ENCODE measurements at places on chromosomes 2 and 18.

- DNase-seq: no peak
These were observed 306.0 kb downstream of the BCL11A start for GRCh38 chr2:60247471-60247870.

DNA sequence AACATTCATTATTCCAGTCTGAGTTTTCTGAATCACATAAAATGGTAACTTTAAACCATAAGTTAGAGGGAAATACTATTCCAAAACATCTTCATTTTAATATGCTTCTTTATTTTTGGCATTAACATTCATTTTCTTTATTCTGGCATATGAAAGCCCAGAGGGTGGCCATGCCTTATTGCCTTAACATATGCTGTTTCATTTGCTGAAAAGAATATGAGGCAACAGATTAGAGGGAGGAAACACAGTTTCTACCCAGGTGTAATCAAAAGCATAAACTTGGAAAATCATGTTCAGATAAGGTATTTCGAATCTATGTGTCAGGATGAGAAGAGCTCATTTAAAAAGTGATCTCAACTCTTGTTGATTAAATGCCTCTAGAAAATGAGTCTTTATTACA, 379.9 kb upstream of the DSEL start:
- no peak for DNase-seq

DNA sequence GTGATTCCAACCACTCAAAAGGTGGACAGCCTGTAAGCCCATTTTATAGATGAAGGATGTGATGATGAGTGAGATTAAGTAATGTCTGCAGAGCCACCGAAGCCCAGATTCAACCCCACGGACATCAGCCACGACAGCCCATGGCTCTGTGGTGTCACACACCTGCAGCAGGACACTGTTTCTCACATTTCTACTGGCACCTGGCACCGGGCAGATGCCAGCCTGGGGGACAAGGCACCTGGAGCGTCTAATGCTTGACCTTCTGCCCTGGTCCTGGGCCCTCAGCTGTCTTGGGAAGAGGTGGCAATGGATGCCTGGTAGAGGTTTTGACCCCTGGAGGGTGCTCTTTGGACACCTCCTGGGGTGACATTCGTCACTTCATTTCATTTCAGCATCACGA, 176.3 kb downstream of the ANAPC1 start:
- no peak for DNase-seq

DNA sequence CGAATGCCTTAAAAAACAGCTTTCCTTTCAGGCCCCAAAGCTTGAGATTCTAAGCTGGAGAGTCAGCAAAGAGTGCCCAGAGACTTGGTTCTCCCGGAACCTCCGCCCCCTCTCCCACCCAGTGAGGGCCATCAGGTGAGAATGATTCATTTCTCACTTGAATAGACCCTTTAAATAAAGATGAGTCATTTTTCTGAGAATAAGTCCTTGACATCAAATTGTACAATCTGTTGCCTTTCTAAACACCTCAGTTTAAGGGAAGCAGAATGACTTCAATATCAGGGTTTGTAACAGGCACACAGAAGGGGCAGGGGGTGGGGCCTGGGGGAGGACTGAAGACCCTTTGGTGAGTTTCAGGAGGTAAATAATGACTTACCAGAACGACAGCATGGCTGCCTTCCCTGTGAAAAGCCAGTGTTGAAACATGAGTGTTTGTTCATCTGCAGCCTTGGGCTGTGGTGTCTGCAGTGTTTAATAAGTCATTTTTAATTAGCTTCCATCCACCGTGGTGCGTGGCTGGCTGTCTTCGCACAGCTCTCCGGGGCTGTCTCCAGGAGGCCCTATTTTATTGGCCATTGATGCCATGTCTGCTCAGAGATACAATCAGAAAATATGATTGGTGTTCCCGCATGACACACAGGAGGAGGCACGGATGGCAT, 134.9 kb upstream of the ZNF236 start:
- DNase-seq: peak; percentile 50

- DNase-seq: no peak
These were observed 64.4 kb upstream of the FOSL2 start for GRCh38 chr2:28327956-28328922.

GRCh38 chr2:121485039-121485438, 45.6 kb upstream of the RNU4ATAC start:
- DNase-seq: no peak

DNA sequence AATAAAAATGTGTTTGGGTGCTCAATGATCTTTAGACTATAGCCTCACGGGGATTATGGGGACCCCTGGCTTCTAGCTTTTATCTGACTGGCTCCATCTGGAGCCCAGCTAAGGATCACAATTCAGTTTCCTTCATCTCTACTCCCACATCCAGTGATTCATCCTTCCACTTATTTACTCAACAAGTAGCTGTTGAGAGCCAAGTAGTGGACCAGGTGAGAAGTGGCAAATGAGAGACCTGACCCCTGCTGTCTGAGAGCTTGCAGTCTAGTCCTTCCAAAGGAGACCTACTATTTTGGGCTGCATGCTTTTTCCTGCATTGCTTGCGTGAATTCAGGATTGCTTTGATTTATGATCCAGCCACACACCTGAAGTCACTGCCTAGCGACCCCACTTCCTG, 10.7 kb upstream of the DSG3 start:
- no peak for DNase-seq

GRCh38 chr2:226207671-226208070, 591.9 kb downstream of the IRS1 start:
- DNase-seq: no peak

GRCh38 chr2:18005411-18005810, 126.9 kb downstream of the KCNS3 start:
- DNase-seq: no peak

- DNase-seq: no peak
These were observed 268.8 kb downstream of the ARHGAP15 start for GRCh38 chr2:143397884-143398614.

DNA sequence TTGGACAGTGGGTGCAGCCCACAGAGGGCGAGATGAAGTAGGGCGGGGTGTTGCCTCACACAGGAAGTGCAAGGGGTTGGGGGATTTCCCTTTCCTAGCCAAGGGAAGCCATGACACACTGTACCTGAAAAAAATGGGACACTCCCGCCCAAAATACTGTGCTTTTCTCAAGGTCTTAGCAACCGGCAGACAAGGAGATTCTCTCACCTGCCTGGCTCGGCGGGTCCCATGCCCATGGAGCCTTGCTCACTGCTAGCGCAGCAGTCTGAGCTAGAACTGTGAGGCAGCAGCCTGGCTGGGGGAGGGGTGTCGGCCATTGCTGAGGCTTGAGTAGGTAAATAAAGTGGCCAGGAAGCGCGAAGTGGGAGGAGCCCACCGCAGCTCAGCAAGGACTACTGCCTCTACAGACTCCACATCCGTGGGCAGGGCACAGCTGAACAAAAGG, 244.7 kb downstream of the NBAS start:
- no peak for DNase-seq

DNA sequence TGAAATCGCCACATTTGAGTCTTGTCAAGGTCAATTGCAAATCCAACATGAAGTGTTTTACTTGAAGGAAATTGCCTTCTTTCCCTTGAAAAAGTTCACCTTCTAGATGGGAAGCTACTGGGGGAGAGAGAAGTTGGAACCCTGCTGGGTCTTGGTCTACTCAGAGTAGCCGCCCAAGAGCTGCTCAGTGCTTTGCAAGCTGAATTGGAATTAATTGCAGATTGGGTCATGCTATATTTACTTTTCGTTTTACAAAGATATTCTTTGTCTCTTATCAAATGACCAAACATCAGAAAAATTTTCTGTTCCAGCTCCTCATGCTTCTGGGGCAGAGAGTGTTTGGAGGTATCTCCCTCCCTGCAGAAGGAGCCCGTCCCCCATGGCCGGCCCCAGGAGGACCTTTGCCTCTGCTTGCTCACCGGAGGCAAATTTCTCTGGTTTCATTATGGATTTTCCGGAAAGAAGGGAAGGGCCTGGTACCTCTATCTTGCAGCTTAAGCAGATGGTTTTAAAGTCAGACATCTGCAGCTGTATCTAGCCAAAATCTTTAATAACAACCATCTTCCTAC, 289.7 kb downstream of the MYT1L start:
- DNase-seq: no peak

DNA sequence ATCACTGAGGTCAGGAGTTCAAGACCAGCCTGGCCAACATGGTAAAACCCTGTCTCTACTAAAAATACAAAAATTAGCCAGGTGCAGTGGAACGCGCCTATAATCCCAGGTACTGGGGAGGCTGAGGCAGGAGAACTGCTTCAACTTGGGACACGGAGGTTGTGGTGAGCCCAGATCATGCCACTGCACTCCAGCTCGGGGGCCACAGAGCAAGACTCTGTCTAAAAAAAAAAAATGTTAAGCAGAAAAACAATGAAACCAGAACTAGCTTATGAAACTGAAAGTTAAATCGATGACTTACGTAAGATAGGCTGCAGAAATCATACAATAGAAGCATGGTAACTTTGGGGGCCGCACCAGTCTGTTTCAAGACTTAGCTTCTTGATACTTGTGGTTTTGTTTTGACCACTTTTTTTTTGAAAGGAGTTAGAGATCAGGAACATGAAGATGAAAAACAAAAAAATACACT, 6.2 kb upstream of the GPR155 start:
- no peak for DNase-seq

DNA sequence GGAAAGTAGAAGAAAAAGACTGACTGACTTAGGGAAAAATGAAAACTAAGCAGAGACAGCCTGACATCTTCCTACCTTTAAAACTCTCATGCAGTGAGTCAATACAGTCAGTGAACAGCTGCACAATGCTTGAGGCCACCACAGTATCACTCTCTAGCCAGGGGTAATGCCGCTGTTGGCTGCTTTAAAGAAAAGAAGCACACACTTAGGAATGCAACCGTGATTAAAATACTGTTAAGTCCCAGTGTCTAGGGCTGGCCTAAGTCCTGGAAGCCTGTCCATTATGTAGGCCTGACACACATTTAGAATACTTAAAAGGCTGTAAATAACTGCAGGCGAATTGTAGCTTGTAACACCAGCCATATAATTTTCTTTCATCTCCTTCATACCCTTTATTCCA, 50.7 kb downstream of the SIGLEC15 start:
- no peak for DNase-seq

DNA sequence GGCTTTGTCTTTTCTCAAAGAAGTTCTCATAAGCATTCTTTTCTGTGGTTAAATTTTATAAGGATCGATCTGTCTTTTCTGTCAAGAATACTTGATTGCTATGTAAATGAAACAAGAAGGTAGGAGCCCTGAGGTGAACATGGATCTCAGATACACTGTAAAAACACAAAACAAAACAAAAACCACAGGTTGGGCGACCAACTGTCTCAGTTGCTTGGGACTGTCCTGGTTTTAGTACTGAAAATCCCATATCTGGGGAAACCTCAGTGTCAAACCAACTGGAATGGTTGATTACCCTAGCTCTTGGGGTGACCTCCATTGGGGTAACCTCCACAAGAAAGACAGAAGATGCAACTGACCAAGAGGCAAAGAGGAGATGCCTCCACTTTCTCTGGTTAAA, 55.8 kb upstream of the TMEM178A start:
- DNase-seq: no peak
